NCI-H1417 (cell line): ENCODE measurements at places on chromosomes 3 and 15.

DNA sequence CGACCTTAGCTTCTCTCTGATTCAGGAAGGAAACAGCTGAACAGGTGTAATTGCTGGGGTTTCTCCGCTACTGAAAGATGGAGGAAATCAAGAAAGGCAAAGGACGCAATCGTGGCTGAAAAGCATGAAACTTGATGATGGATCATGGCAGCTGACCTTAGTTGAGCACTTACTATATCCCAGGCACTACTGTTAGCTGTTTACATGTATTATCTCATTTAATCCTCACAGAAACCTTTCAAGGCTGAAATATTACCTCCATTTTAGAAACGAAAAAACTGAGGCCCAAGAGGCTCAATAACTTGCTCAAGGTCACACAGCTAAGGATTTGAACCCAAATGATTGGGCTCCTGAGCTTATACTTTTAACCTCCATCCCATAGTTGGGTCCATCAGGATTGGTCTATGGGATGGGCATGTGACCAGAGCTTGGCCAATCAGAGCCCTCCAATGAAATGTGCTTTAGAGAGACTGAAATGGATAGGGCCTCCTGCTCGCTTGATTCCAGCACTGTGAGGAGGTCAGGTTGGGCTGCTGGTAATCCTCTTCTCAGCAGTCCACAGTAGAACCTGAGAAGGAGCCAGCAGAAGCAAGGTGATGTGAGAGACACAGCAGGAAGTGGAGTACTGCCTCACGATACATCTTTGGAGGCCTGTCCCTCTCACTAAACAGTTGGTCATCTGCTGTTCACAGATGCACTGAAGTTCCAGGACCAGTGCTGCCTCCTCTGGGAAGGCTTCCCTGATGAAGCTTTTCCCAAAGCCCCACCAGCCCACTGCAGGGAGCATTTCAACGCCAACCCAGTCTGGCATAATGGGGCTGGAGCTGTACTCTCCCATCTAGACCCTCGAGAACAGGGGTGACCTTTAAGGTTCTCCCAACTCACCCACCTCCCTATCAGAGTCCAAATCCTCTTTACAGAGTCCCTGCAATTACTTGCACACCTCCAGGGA lies 10.4 kb downstream of the CLN6 start:
- no peak for DNase-seq

DNA sequence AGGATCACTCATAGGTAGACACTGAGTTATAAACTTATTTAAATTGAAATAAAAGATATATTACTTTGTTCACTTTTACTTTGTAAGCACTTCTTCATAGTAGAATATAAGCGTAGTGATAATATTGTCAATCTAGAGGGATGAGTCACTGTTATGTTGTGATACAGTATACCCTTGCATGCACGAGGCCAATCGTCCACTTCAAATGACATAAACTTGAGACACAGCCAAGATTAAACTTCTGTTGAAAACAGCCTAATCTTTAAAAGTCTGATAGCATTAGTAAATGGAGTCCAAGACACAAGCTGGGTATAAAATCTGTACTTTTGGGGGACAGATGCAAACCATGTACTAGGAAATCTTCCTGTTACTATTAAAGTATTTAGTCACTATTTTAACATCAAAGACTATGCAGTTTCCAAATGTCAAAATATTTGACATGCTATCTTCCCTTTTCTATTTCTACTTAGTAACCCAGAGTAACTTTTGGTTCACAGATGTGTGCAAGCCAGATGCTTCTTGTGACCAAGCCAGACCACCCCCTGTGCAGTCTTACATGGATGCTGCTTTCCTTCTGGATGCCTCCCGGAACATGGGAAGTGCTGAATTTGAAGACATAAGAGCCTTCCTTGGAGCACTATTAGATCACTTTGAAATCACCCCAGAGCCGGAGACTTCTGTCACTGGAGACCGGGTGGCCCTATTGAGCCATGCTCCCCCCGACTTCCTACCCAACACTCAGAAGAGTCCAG lies 85.3 kb downstream of the PIK3R4 start:
- DNase-seq = no peak

GRCh38 chr3:135190658-135191057 lies 395.6 kb downstream of the EPHB1 start:
- no peak for DNase-seq

- DNase-seq = no peak
Observed at GRCh38 chr3:43405888-43406642, 119.7 kb downstream of the SNRK start.

GRCh38 chr3:123735456-123735855 lies 148.7 kb downstream of the MYLK start:
- no peak for DNase-seq

DNA sequence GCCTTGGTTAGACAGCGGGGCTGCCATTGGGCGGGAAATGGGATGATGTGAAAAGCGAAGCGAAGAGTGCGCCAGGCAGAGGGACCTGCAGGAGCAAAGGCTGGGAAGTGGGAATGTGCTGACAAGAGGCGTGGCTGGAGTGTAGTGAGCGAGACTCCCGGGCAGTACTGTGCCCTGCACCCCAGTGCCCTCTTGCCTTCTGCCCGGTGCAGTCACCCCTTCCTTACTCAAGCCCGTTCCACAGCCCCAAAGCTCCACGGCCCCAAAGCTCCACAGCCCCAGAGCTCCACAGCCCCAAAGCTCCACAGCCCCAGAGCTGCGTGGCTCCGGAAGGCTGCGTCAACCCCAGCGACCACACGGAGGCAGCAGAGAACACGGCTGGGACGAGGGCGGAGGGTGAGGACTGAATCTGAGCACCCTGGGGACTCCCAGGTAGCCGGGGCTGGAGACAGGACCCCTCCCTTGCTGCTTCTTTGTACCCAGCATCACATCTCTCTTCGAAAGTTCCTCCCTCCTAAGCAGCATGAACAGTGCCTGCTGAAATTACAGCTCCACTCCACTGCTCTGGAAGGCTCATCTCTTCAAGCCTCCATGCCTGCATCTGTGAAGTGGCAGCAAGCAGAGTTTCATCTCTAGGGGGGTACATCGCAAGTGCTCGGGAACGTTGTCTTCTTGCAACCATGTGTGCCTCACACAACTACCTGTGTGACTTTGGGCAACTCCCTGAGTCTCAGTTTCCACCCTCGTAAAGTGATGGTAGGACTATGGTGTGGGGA lies 108.9 kb downstream of the FBLN2 start:
- peak; percentile 48 for DNase-seq

GRCh38 chr3:114685161-114685560 lies 391.3 kb downstream of the TIGIT start:
- no peak for DNase-seq

- peak; percentile 73 for DNase-seq
Observed at GRCh38 chr3:124467980-124468902, 262.0 kb upstream of the UMPS start.

DNA sequence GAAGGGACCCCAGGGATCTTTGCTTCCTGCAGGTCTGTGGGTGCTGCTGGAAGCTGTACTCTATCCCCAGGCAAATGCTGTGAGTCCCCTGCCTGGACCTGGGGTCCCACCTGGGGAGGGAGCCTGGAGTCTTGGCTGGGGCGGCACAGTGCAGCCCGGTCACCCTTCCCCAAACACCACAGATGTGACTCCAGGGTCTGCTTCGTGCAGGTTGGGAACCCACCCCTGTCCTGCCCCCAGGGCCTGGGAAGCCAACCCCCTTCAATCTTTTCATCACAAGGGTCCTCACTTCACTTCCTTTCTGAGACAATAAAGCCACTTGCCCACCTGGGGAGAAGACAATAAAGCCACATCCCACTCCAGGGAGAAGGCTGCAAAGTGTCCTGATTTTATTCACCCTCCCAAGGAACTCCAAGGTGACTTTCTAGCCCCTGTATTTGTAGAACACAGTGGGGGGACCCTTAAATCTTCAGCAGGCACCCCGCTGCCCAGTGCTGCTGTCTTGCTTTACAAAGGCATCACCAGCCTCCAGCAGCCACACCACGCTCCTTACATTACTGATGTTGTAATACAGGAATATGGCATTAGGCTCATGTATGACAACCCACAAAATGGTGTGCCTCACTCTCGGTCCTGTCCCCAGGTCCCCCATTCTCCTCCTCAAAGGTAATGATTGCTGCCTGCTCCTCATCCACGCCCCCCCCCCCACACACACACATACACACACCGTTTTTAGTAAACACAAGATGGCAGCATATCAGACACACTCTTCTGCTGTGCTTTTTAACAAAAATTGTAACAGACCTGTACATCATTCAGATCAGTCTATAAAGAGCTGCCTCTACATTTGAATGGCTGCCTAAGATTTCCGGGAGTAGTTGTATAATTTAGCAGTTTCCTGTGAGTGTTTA lies 9.9 kb downstream of the C3orf22 start:
- DNase-seq = no peak

GRCh38 chr3:74409066-74409465 lies 205.4 kb downstream of the CNTN3 start:
- DNase-seq = no peak

- no peak for DNase-seq
Observed at GRCh38 chr15:41804361-41804760, 23.5 kb upstream of the JMJD7 start.

DNA sequence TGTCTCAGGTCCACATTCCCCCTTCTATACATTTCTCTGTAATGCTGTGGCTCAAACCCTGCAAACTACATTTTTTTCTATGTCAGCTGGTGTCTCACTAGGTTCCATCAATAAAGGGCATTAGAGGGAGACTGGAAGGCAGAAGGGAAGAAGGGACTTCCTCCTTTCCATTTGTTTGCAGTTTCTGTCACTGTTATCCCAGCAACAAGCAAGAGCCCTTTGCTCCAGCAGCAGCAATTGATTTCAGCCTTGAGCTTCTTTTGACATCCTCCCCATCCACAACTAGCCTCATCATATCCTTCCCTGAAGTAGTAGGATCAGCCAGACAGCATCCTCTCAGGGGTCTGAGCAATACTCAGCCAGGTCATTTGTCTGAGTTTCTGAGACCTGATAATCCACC lies 5.3 kb upstream of the NCK1 start:
- no peak for DNase-seq

GRCh38 chr3:192861972-192862371 lies 55.7 kb downstream of the MB21D2 start:
- DNase-seq = no peak

DNA sequence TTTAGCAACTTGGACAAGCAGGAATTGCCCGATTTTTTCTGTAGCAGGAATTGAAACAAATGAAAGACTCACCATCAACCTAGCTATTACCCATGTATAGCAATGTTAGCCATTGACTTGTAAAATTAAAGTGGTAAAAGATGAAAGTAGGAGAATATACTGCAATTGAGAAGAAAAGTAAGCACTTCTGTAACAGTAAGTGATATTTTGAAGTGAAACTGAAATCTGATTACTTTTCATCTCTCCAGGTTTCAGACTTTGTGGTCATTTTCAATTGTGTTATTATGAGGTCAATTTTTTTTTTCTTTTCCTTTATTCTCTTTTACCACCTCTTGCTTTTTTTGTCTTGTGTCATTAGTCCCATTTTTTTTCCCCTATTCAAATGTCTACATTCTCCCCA lies 1078.2 kb downstream of the ZPLD1 start:
- DNase-seq = no peak

GRCh38 chr15:73227433-73228056 lies 141.2 kb downstream of the HCN4 start:
- DNase-seq = no peak

- no peak for DNase-seq
Observed at GRCh38 chr3:51075221-51075775, 309.8 kb upstream of the MANF start.

DNA sequence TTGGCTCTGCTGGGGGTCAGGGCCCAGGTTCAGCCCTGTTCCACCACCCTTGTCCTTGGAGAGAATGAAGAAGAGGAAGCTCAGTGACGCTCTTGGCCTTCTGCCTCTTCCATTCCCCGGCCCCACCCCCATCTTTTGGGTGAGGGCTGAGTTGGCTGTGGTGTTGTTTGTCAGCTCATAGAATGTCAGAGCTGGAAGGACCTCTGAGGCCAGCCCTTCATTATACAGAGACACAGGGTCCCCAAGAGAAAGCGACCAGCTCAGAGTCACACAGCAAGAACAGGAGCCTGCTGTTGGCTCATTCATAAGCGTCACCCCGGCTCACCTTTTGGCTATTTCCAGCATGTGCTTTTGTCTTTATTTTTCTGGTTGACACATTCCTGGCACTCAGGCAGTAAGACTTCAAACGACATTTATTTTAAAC lies 68.2 kb downstream of the AAGAB start:
- no peak for DNase-seq

DNA sequence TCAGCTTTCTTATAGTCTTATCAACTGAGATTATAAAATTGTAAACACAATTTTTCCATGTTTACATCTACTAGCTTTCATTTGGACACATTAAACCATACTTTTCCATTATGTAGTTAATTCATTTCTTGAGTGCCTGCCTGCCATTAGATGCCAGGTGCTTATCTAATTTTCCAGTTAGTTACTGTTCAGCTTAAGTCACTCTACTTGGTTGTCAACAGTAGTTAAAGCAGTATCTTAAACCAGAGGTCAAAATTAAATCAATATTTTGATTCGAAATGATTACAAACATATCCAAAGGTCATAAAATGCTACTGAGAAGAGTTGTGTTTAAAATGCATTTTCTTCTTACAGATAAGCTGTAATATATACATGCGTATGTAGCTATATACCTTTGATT lies 56.2 kb upstream of the UBP1 start:
- peak; percentile 3 for DNase-seq

DNA sequence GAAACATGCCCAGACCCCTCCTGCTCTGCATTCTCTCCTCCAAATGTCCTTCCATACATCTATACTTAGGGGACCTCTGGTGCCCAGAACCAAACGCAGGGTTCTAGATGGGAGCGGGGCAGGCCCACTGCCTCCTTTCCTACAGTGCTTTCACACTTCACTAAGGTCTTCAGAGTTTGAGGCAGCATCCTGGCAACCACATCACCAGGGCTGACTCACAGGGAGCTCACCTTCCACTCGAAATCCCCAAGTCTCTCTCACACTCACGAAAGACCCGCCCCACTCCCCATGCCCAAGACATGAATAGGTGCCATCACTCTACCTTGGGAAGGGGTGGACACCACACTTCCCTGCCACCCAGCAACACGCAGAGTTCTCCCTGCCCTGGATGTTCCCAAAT lies 18.9 kb downstream of the HOMER2 start:
- no peak for DNase-seq

DNA sequence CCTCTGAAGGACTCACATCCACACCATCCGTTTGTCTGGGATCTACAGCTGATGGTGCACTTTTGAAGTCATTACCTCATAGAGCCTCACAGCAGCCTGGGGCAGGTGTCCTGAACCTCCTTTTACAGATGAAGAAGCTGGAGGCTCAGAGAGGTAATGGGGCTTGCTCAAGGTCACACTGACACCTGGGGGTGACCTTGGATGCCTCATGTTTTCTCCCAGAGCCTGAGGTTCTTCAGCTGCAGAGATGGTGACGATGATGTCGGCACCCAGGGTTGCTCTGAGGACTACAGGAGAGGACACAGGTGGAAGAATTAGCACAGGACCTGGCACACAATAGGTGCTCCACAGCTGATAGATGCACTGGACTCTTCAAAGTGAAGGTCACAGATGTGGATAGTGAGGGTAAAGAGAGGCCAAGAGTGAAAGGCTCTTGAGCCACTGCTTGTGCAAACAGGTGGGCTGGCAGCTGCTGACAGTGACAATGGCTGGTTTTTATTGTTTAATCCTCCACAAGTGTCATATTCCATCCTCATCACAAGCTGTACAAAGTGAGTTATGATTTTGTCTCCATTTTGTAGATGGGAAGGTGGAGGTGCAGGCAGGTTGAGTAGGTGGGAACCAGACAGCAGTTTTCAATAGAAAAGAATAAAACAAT lies 17.4 kb upstream of the ATP2B2 start:
- DNase-seq = peak; percentile 13
